ENCODE measurements at places on chromosomes 2 and 18.
A peak's percentile ranks its signal among the peaks of the same experiment; 100 is the strongest.

GRCh38 chr2:55099493-55099877 is 49.2 kb upstream of the RTN4 start:
- DNase-seq = no peak

GRCh38 chr2:12539776-12540562 is 176.8 kb upstream of the TRIB2 start:
- no peak for DNase-seq

DNA sequence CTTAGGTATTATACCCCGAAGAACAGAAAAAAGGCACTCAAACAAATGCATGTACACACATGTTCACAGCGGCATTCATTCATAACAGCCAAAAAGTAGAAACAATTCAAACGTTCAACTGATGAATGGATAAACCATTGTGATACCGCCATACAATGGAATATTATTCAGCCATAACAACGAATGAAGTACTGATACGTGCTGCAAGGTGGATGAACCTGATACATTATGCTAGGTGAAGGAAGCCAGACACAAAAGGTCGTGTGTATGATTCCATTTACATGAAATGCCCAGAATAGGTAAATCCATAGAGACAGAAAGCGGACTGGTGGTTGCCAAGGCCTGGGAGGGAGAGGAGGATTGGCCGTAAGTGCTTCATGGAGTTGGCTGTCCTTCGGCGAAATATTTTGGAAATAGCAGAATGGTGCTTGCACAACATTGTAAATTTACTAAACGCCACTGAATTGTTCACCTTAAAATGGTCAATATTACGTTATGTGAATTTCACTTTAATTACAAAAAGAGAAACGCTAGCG is 750 bp upstream of the RMP24 start:
- no peak for DNase-seq

GRCh38 chr2:11132036-11132671 is 23.1 kb upstream of the SLC66A3 start:
- no peak for DNase-seq

- DNase-seq = no peak
Measured at GRCh38 chr2:200795028-200795440, 16.7 kb upstream of the BZW1 start.

GRCh38 chr18:3692691-3693090 is 242.7 kb downstream of the TGIF1 start:
- DNase-seq = no peak

- no peak for DNase-seq
Measured at GRCh38 chr2:223176970-223177369, 125.0 kb downstream of the KCNE4 start.

- DNase-seq = no peak
Measured at GRCh38 chr2:162734866-162735265, 103.7 kb downstream of the KCNH7 start.

GRCh38 chr2:104836265-104836664 is 17.6 kb upstream of the POU3F3 start:
- DNase-seq = no peak

DNA sequence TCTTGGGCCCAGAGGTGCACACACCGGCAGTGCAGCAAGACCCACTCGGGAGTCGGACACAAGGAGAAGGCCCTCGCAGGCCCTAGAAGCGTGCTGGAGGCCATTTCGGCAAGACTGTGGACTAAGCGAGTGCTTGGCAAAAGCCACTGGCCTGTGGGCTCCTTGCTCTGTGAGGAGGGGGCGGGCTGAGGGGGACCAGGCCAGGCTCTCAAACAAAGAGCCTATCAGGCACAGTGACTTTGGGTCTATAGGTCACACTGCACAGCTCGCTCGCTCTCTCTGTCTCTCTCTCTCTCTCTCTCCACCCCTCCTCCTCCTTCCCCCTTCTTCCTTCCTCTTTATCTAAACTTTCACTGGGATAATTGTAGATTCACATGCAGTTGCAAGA is 23.6 kb upstream of the ZCCHC2 start:
- DNase-seq = peak; percentile 42

GRCh38 chr2:57570961-57571360 is 475.6 kb upstream of the VRK2 start:
- DNase-seq = no peak

DNA sequence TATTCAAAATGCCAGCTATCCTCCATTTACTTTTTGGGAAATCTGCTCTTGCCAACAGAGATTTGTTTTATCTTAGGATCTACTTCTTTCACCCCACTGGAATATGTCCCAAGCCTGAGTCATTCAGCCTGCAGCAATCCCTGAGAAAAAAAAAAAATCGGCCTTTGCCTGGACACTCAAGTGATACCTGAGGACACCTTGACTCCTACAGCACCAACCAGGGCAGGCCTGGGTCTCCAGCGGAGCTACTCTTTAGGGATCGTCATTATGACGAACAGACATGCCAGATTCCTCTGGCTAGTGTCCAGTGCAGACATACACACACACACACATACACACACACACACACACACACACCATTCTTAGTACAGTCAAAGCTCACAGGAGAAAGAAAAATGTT is 2.2 kb upstream of the UGT1A6 start:
- DNase-seq = no peak

DNA sequence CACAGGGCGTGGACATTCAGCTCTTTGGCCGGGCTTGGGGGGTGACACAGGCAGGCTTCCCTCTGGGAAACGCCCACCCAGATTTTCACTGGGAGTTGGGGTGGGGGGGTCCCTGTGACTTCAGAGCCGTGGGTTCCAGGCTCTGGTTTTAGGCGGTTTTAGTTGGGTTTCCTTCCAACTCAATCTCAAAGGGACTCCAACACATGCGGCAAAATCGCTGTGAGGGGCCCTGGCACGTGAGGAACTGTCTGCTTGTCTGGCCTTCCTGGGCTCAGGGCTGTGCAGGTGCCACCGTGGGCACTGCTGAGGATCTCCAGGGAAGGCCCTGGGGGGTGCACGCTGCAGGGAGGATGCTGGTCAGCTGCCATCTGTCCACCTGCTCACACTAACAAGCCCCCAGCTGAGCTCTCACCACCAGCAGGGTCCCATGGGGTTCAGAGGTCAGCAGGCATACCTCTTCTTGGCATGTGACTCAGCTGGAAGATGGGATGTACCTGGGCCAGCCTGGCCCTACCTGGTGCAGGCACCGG is 11.7 kb downstream of the HS6ST1 start:
- DNase-seq = no peak

- no peak for DNase-seq
Measured at GRCh38 chr2:43358410-43359201, 132.2 kb upstream of the ZFP36L2 start.

GRCh38 chr2:46179037-46179621 is 118.1 kb upstream of the EPAS1 start:
- DNase-seq = peak; percentile 45

DNA sequence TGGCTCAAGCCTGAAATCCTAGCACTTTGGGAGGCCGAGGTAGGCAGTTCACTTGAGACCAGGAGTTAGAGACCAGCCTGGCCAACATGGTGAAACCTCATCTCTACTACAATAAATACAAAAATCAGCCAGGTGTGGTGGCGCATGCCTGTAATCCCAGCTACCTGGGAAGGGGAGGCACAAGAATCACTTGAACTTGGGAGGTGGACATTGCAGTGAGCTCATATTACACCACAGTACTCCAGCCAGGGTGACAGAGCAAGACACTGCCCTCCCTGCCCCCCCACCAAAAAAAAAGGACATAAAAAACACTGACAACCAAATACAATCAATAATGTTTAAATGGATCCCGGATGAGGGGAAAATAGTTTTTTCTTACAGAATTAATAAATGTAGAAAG is 7.8 kb downstream of the TIA1 start:
- DNase-seq = no peak

DNA sequence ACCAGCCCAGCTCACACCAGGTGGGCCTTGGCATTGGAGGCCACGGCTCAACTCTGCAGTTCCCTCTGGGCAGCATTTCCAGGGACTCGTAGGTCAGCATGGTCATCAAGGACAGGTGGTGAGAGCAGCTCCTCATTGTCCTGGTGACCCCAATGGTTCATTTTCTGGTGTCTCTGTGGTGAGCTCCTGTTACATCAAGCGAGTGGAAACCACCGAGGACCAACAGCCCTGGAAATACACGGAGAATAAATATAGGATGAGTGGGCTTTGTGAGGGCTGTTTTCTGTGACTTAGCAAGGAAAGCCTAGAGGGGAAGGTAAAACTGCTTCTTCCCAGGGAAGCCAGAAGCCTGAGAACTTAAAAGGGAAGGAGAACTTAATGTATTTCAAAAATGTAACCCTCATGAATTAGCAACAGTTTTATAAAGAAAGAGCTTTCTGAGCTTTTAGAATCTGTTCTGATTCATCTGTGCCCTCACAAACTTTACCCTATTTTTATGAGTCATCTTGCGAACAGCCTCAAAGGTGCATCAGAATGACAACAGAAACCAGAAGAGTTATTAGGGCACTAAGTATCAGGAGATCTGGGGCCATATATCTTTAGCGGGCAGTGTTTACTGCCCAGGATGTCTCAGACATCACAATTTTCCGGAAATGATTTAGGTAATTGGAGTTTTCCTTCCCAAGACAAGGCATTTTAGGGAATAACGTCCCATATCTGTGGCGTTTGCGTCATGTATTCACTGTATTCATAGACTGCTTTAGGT is 18.7 kb downstream of the C2orf92 start:
- no peak for DNase-seq

DNA sequence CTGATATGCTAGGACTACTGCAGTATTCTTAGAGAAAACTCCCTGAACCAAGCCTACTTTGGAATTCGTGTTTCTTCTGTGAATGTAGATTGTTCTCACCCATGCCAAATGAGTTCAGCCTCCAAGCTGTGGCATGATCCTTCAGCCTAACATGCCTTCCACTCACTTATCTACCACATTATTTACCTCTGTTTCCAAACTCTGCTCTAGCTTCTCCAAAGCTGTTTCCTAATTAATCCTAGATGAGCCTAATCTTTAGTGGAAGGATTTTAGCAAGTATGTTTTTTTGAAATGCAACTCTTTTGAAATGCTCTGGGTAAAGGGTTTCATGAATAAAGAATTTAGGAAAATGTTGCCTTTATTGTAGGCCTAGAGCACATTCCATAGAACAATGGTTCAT is 152.9 kb upstream of the MMADHC start:
- DNase-seq = no peak

- peak; percentile 67 for DNase-seq
Measured at GRCh38 chr2:85765081-85765731, 11.4 kb downstream of the ATOH8 start.

DNA sequence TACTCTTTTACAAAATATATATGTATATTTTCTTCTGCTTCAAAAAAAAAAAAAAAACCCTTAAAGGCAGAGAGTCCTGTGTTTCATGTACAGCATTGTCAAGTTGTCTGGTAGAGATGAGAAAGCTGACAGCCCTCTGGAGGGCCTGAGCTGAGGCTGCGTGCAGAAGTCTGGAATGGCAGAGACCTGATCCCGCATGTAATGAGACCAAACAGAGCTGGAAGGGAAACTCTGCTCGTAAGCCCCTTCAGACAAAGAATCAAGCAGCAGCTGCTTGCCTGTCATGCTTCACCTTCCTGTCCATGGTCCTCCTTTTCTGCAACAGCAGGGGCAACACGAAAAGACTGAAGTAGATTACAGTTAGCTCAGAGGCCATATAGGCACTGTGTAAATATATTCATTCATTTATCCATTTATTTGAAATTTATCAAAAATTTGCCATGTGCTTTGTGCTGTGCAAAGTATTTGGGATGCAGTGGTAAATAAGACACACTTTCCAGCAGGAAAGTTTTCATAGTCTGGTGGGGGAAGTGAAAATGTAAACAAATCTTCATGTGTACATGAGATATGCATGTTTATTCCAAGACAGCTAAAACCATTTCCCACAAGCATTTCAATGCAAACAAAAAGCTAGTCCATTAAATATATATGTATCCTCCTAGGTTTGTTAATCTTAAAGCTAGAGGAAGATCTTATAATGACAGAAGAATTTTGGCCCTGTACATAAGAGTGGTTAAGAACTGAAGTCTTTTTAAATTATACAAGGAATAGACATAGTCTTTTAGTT is 912.7 kb downstream of the CPS1 start:
- no peak for DNase-seq

GRCh38 chr2:190853531-190854383 is 26.9 kb upstream of the GLS start:
- peak; percentile 49 for DNase-seq

DNA sequence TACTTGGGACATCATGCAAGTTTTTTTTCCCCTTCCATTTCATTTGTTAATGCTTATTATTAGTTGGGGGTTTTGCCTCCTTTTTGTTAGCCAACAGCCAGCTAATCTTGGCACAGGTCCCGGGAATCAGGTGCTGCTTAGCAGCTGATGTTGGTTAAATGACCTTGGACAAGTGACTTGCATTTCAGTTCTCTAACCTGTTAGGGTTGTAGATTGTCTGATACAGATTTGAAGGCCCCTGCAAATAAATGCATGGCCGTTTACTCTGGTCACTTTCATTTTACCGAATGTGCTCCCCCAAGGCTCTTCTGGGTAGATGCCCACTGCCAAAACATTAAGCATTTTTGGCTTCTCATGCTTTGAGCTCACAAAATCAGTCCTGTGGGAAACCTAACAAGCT is 120.9 kb downstream of the SPTBN1 start:
- no peak for DNase-seq

- DNase-seq = no peak
Measured at GRCh38 chr2:104704496-104705245, 149.2 kb upstream of the POU3F3 start.

DNA sequence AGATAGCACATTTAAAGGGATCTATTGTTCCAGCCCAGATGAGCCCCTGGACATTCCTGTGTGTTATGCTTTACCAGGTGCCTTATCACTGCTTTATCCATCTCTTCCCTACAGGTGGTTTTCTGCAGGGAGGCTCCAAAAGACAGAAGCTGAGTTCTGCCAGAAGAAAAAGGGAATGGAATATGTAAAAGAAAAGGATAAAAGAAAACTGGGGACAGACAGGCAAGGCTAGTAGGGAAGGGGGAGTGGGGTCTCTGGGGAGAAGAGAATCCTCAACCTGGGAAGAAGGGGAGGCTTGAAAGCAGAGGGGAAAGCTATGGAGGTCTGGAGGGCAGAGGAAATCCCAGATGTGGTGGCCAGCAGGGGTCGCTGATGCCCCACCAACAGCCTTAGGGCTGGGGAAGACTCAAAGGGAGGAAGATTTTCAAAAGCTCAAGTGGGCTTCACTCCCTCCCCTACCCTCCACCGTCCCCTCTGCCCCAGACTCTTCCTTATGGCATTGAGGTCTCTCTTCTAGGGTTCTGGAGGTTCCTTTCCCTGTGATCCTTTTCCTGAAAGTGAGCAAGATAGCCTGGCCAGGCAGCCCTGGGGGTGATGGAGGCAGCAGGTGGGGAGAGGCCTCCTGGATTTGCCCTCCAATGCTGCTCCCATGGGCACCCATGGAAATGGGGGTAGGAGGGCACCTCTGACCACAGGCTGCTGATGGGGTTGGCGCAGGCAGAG is 178.1 kb upstream of the PKDCC start:
- peak; percentile 87 for DNase-seq

DNA sequence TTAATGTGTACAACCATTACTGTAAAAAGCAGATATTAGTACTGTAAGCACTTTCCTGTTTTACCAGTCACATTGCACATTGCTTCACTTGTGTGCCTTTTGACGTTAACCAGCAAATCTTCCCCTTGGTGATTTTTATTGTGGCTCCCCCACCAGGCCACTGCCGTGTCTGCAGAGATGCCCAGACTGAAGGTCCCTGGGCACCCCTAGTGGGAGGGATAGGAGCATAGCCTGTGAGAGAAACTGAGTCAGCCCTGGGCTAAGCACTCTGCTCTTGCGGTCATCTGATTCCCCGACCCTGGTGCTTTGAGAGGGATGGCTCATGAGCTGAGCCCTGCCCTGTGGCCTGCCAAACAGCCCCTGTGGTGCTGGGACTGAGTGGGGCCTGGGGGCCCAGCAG is 73.4 kb downstream of the INPP4A start:
- DNase-seq = peak; percentile 72
